T-helper 17 cell (primary cell): ENCODE measurements at places on chromosomes 7 and 10. TPM values are rescaled to one million over a fixed set of nuclear protein-coding genes. Genes with fewer than 3 reads are reported as not detected.

Gene LRGUK
- 0.60 TPM for total RNA-seq

Gene PIP
- total RNA-seq = not detected

Gene MBLAC1
- total RNA-seq = 4.0 TPM

Gene INPP5A
- total RNA-seq = 17.6 TPM

Gene CRYGN
- total RNA-seq = not detected

Gene TECTB
- total RNA-seq = not detected

Gene GPRIN2
- total RNA-seq = not detected

Gene SHH
- not detected for total RNA-seq

Gene PDE6C
- not detected for total RNA-seq

Gene LEP
- not detected for total RNA-seq

Gene ADAMTS14
- not detected for total RNA-seq

Gene CPA5
- 2.5 TPM for total RNA-seq

Gene MMD2
- not detected for total RNA-seq

Gene BET1
- 18.0 TPM for total RNA-seq

Gene NAT16
- not detected for total RNA-seq

Gene ADAM12
- 15.2 TPM for total RNA-seq

Gene GDF2
- not detected for total RNA-seq

Gene ANKRD1
- total RNA-seq = not detected

Gene LIPK
- not detected for total RNA-seq

Gene ARHGAP22
- total RNA-seq = 0.39 TPM

Gene CALY
- total RNA-seq = 1.9 TPM

Gene ASIC3
- 6.7 TPM for total RNA-seq

Gene ZNF425
- 0.23 TPM for total RNA-seq

Gene KEL
- 3.3 TPM for total RNA-seq
